ENCODE measurements at places on chromosomes 13 and 19.

GRCh38 chr19:29044037-29044436 lies 168.9 kb downstream of the UQCRFS1 start:
- no peak for DNase-seq

DNA sequence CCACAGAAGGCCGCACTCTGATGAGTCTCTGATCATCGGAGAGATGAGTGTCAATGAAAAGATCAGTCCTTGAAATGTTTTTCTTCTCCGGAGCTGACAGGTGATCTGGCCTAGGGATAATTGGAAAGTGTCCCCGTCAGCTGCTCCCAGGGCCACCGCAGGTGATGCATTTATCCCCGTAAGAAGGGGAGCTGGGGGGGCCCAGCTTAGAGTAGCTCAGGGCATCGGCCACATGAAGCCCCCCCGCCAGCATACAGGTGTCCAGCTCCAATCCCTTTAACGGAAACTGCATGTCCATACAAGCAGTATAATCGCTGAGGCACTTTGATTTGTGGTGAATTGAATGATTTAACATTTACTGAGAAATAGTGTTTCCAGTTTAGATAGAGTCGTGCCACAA lies 27.7 kb downstream of the ATP4B start:
- DNase-seq: no peak

DNA sequence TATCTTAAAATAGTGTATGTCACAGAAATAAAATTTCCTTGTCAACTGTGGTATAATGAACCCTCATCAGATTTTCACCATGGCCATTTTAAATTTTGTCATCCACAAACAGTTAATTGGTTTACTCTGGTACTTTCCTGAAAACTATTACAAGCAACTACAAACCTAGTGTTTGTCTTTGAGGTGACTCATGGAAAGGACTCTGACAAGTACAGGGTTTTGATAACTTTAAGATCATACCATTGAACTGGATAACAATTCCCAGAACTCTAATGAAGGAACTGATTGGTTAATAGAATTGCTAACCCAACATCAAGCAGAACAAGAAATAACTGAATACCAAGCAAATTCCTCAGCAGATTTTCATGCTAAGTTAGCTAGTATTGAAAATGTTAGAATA lies 237.7 kb upstream of the IPO5 start:
- DNase-seq: no peak

- DNase-seq: peak; percentile 34
Measured at GRCh38 chr19:48194041-48194843, 23.8 kb downstream of the ZSWIM9 start.

- no peak for DNase-seq
Measured at GRCh38 chr13:76350399-76350798, 535.8 kb downstream of the KCTD12 start.

GRCh38 chr19:15555021-15555420 lies 46.7 kb downstream of the CYP4F22 start:
- no peak for DNase-seq

DNA sequence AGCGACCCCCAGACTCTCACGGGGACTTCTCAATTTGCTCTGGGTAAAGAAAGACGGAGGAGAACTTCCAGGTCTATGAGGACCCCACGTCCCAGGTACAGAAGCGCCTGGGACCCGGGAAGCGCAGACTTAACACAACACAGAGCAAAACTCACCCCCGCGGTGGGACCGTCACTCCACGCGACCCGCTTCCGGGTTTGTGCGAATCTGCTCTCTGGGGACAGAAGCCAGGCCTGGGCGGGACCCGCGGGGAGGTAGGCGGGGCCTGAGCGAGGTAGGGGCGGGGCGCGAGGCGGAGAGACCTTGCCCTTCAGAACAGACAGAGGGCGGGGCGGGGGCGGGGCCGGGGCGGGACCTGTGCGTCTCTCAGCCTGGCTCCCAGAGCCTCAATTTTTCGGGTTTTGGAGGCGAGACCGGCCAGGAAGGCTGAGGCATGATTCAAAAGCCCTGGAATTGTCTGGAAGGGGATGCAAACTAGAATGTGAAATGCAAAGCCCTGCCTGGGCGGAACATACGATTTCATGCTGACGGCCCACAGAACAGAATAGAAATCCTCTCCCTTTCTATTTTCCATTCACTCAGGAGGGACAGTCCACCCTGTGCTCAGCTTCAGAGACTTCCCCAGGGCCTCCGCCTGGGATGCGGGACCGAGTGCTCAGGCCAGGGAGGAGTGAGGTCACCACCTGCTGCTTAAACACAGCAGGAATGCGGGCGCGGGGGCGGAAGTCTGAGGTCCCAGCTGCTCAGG lies 19.3 kb upstream of the ZNF888 start:
- DNase-seq: peak; percentile 91

DNA sequence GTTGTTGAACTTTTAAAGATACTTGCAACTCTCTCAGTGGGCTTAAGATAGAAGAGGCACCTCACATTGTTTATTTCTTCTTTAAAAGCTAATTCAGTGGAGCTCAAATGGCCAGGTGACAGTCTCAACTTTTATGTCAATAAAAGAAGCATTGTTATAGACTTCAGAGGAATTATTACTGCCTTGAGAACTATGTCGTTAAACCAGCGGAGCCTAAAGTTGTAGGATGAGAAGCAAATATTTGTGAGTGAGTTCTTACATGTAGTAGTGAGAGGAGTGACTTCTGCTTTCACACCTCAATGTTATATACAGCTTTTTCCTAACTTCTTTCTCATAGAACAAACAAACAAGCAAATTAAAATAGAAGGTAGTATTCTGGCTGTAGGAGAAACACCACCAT lies 31.2 kb upstream of the DGKH start:
- DNase-seq: no peak

GRCh38 chr13:112722433-112723263 lies 32.8 kb downstream of the ATP11A start:
- DNase-seq: no peak

DNA sequence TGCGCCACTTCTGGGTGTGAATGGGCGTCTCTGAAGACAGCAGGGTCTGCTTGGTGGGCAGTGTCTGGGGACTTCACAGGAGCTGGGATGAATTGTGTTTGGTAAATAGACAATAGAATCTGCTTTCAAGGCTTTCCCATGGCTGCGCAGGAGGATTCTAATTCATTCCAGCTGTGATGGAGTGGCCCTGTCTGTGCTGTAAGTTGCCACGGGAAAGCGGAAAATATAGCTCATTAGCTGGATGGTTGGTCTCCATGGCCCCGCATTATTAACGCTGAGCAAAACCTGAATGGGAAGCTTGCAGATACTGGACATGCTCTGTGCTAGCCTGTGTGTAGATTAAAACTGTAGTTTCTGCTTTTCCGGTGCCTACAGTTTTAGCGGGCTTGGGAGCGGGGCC lies 15.6 kb upstream of the C1QTNF9 start:
- DNase-seq: no peak

- no peak for DNase-seq
Measured at GRCh38 chr19:38921420-38922274, 8.9 kb downstream of the SARS2 start.

DNA sequence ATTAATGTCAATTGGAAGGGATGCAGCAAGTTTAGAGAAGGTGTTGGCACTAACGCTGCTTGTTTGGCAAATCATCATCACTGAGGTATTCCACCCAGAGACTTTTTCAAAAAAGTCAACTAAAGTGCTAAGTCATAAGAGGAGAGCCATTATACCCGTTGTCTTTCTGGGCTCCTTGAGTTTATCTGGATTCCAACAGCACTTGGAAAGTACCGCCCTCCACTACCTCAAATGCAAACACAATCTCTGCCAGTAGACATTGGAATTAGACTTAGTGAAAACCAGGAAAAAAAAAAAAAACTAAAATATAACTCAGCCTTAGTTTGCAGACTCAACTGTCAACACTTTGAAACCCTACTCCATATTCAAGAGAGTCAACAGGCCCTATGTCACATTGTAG lies 266.0 kb downstream of the ITGBL1 start:
- DNase-seq: no peak

DNA sequence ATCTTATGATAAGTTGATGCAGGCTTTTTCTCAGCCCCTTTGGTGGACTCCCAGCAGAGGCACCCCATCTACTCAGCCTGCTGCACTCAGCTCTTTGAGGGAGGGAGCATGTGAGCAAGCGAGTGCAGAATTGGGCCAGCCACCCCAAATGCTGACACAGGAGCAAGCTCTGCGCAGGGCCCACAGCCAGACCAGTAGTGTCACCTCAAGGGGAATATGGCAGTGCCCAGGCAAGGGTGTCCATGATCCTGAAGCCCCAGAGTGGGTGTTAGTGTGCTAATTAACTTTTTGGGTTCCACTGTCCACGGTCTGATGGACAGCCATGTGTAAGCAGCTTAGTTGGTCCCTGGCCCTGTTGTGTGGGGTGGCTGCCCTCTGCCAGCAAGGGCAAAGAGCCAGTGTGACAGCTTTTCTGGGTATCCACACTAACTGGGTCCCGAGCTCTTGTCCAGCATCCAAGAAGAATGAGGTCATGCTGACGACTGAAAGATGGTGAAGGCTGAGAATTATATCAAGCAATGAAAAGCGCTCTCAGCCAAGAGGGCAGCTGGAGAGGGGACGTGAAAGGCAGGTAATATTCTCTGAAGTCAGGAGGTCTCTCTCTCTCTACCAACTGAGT lies 898.3 kb upstream of the PCDH9 start:
- no peak for DNase-seq

GRCh38 chr13:35832551-35832950 lies 298.6 kb downstream of the DCLK1 start:
- no peak for DNase-seq

DNA sequence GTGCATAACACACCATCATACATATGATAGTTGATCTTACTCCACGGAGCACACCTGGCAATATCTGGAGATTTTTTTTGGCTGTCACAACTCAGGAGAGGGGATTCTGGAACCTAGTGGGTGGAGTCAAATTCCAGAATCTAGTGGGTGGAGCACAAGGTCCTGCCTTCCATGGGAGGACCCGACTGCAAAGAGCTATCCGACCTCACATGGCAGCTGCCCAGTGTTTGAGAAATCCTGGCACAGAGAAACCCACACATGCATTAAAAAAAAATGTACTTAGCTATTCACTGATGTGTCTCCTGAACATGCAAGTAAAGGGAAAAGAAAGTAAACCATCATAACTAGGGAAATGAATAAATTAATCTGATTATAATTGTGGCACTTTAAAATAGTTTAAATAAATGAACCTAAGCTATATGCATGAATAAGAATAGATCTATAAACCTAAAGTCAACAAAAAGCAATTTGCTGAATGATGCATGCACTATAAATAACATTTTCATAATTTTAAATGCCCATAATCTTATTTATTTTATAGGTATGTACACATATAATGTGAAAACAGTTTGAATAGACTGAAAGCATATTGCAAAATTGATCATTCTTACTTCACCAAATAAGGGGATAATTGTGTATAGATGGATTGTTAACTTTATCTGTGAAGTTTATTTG lies 300.3 kb downstream of the MYO16 start:
- DNase-seq: no peak

DNA sequence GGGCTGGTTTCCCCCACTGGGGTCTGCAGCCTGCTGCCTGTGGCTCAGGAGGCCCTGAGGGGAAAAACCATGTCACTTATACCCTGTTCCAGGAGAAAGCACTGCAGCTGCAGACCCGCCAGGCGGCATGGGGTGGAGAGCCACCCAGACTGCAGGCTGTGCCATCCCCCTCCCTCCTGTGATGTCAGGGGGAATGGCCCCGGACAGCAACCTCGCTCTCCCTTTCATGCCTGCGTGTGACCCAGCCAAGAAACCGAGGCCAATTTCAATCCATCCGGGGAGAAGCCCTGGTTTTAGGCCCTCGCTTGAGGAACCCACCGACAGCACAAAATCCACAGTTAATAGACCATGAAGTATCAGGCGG lies 37.2 kb upstream of the MATK start:
- DNase-seq: no peak

DNA sequence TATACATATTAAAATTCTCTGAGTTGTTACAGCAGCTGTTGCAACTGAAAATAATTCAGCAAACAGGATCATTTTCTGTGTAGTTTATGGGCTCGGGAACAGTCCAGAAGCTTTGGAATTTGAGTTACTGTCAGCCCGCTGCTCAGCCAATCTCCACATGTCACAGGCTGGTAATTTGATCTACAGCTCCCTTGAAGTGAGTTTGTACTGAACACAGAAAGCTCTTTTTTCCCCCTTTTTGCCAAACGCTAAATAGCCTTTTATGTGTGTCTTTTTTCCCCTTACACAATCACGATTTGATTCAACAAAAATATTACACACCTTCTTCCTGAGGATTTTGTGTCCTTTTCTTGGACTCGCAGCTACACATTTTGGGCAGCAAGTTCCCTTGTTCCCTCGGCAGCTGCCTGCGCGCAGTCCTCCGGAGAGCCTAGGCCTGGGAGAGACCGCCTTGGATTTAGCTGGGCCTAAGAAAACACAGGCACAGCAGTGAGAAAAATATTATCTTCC lies 371.4 kb downstream of the KCNRG start:
- no peak for DNase-seq

- no peak for DNase-seq
Measured at GRCh38 chr13:114298866-114299265, 15.4 kb upstream of the CHAMP1 start.

DNA sequence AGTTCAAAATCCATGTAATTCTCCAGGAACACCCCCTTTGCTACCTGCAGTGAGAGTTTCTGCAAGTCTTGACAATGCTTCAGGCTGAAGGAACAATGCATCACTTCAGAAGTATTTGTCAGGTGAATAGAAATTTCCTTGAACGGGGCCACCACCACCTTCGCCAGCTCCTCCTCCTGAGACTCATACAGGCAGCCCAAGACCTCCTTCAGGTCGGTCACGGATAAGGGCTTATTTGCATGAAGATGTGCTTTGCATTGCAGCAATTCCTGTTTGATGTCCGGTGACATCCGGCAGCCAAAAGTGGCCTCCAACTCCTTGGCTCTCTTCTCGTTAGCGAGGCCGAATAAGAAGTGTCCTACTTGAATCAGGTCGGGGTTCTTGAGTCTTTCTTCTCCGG lies 8.4 kb downstream of the NLRP7 start:
- no peak for DNase-seq

DNA sequence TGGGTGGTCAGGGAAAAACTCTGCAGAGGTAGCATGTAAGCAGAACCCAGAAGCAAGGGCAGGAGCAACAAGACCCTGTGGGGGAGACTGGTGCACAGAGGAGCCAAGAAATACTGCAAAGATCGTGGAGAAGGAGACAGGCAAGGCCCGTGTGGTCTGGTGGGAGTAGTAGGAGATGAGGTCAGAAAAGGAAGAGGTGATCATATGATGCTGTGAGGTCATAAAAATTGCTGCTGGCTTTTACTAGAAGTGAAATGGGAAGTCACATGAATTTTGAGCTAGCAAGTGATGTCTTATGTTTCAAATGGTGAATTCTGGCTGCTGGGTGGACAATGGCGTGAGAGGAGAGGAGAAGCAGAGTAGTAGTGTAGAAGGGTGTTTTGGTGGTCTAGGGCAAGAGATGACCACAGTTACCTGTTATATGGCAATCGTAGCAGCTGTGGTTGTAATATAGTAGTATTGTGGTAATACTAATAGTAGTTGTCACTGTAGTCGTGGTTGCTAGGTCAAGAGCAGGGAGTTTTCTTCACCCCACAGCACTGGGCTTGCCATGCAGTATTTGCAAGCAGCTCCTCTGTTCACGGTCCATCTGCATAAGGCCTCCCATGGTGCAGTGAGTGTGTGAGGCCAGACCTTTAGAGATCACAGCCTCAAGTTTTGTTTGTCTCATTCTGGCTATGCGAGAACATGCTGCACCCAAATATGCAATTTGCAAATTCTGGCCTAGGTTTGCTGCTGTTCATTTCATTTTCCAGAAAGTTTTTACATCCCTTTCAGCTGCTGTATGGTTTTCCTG lies 205.0 kb downstream of the TSHZ3 start:
- DNase-seq: no peak
